ENCODE measurements at places on chromosomes 5 and 9.

DNA sequence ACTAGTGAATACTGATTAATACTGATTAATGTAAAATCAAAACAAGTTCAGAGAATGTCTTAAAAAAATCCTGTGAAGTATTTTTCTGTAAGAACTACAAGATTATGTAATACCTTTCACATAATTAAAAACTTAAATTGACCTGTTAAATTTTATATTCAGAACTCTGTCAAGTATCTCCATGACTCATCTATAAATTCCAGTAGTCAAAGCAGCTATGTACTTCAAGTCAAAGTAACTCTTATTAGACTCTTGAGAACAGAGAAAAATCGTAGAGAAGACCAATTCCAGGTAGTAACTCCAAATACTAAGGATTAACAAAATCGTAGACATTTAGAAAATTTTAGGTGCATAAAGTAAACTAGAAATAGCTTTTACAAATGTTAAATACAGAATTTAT is 77.1 kb downstream of the HOMER1 start:
- no peak for DNase-seq

- DNase-seq, result no peak
Measured at GRCh38 chr5:19910136-19910535, 77.9 kb downstream of the CDH18 start.

GRCh38 chr9:4581861-4582565 is 80.1 kb upstream of the PLPP6 start:
- DNase-seq, result no peak

DNA sequence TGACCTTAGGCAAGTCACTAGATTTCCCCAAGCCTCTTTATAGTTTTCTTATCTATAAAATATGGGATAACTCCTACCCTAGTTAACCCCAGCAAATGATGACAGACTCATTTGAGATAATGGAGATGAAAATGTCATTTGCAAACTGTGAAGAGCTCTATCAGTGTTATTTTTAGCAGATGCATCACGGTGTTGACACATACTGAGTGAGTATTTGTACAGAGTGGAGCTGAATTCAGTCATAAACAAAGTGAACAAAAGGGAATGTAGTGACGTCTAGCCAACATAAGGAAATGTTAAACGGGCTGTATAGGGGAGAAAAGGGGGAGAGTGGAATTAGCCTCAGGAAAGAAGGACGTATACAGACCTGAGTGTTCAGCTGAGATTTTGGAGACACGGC is 75.9 kb downstream of the NMUR2 start:
- DNase-seq, result no peak

- no peak for DNase-seq
Measured at GRCh38 chr9:117214416-117214815, 200.4 kb downstream of the ASTN2 start.

DNA sequence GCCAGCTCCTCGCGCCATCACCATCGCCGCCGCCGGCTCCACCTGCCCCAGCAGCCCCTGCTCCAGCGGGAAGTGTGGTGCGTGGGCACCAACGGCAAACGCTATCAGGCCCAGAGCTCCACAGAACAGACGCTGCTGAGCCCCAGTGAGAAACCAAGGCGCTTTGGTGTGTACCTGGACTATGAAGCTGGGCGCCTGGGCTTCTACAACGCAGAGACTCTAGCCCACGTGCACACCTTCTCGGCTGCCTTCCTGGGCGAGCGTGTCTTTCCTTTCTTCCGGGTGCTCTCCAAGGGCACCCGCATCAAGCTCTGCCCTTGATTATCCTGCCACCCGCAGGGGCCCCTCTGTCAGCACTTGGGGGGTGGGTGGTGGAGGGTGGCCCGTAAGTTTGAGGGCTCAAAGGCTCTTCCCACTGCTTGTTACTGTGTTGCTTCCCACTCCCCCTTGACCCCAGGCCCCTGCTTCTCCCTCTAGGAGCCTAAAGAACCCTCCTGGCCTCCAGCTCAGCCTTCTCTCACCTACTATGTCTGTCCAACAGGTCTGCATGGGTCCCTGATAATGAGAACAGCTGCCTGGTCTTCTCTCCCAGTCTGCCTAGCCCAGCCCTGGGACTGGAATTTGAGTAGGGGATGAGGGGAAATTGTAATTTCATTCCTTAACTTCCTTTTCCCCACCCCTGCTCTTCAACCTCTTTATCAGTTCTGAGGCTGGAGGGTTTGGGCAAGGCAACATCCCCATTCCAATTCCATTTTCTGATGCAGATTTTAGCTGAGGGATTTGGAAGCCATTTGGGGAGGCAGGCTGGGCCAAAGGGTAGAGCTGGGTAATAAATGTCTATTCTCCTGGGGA is 9.0 kb downstream of the RACK1 start:
- DNase-seq, result no peak

GRCh38 chr5:96714951-96715451 is 52.8 kb downstream of the CAST start:
- DNase-seq, result no peak

- DNase-seq, result no peak
Measured at GRCh38 chr5:76038212-76038611, 45.0 kb upstream of the SV2C start.

- no peak for DNase-seq
Measured at GRCh38 chr9:22307013-22307711, 139.5 kb upstream of the DMRTA1 start.

DNA sequence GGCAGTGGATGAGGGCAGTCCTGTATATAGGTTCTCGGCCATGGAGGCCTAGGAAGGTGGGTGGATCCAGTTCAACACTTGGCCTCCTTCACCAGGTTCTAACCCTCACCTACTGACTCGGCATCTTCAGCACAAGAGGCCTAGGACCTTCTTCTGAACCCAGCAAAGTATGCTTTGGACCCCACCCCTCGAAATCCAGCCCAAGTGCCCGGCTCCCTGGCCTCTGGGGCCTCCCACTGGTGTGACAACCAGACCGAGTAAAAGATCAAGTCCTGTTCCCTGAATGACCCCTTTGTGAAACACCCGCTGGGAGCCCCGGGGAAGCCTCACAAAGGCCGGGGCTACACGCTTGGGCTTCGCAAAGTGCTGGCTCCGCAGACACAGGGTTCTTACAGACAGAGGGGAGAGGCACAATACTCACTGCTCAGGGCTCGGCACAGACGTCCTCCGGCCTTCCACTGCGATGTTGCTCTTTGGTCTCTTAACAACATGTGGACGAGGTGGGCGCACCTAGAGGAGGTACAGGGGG is 47.0 kb downstream of the CRB2 start:
- DNase-seq, result no peak

DNA sequence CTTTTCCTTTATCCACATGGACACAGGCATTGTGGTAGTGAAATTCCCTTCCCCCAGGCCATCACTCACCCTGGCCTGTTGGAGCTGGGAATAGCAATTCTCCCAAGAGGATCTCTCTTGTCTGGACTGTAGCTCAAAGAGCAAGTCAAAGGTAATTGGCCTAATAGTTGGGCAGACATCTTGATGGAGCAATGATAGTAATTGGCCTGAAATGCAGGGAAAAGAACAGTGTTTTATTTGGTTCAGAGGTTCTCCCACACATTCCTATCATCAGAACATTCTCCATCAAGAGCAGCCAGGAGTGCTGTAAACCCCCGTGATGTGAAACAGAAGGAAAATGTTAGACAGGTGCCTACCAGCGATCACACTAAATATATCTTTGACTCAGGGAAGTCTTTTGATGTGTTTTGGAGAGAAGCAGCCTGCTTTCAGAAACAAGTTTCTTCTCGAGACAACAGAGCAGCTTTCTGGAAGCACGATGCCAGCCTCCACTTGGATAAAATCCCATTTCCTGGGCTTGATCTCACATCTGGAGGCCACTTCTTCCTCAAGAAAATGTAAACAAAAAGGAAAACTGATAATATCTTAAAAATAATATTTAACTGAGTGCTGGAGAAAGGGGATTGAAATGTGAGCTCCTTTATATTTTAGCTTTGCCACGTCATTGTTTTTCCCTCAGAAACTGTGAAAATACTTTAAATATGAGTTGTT is 198.1 kb upstream of the WWC1 start:
- DNase-seq, result no peak

- no peak for DNase-seq
Measured at GRCh38 chr5:140322751-140323731, 20.1 kb upstream of the PFDN1 start.

DNA sequence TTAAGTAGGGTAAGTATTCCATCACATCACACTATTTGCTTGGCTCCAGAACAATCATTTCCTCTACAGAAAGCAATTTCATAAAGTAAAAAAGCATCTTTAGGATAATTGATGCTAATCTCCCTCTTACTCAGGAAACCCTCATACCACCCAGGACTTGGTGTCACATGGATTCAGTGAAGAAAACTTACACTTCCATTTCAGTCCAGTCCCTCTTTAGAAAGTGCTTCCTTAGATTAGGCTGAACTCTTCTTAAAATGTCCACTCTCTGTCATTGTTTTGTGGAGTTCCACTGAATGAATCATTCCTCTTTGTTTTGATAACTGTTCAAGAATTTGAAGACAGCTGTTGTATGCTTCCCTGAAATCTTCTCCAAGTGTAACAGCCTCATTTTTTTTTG is 144.0 kb upstream of the ZNF462 start:
- DNase-seq, result no peak

- DNase-seq, result no peak
Measured at GRCh38 chr5:95861864-95862561, 39.5 kb upstream of the GLRX start.

GRCh38 chr9:116087751-116088194 is 65.8 kb upstream of the PAPPA start:
- no peak for DNase-seq

DNA sequence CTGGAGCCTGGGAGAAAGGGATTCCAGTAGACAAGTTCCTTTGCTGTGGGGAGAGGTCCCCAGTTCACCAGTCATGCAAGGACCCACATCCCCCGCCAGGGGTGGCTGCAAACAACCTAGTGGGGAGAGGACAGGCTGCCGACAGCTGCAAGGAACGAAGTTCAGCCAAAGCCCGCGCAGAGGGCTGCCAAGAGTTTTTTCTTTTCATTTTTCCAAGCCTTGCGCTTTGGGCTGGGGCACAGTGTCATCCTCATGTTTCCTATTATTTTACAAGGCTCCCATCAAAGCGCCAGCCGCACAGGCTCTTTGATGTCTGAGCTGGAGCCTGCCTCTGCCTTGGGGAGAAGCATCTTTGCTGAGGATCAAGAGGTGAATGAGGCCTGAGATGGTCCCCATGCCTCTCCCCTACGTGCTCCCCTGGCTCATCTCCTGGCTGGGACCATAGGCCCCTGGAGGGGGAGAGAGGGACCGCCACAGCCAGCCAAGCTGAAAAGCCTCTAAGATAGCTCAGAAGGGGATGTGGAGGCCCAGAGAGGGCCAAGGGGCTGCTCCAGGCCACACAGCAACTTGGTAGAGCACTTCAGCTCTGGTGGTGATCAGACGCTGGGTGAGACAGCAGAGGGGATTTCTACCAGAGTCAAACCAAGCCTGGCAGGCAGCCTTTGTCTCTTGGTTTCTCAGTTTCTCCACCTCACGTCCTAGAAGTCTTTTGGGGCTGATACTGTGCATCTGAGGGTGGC is 50.4 kb upstream of the SYNPO start:
- DNase-seq, result no peak

- DNase-seq, result no peak
Measured at GRCh38 chr9:1100945-1101344, 50.8 kb downstream of the DMRT2 start.

DNA sequence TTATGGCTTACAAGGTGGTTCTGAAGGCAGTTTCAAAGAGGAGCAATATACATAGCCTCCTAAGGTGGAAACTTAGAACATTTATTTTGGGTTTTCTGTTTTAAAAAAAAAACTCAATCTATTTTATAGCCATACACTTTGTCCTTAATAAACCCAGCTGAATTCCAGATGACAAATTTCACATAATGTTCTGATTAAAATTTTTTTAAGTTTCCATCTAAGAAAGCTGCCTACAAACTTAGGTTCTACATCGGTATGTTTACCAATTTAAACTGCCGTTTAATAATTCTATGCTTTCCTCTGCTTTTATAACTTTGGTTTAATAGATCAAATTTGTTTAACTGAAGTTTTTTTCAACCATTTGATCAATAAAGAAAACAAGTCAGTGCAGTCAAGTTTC is 12.5 kb downstream of the NR3C1 start:
- no peak for DNase-seq

DNA sequence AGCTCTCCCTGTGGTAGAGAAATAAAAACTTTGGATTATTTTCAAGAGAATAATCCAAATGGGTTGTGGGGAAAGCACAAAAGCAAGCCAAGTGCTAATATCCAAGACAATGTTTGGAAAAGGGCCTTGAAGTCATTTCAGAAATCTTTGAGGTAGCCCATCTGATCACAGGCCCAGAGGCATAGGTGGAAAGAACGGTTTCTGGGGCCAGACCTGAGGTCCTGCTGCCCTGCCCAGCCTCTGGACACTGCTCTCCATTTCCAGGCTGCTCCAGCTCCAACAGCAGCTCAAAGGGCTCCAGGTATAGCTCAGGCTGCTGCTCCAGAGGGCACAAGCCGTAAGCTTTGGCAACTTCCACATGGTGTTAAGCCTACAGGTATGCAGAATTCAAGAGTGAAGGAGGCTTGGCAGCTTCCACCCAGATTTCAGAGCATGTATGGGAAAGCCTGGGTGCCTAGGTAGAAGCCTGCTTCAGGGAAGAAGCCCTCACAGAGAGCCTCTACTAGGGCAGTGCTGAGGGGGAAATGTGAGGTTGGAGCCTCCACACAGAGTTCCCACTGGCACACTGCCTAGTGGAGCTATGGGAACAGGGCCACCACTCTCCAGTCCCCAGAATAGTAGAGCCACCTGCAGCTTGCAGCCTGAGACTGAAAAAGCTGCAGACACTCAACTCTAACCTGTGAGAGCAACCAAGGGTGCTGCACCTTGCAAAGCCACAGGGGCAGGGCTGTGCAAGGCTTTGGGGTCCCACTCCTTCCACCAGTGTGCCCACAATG is 133.1 kb downstream of the PIK3R1 start:
- no peak for DNase-seq

- no peak for DNase-seq
Measured at GRCh38 chr9:134056483-134057306, 11.1 kb downstream of the BRD3 start.

DNA sequence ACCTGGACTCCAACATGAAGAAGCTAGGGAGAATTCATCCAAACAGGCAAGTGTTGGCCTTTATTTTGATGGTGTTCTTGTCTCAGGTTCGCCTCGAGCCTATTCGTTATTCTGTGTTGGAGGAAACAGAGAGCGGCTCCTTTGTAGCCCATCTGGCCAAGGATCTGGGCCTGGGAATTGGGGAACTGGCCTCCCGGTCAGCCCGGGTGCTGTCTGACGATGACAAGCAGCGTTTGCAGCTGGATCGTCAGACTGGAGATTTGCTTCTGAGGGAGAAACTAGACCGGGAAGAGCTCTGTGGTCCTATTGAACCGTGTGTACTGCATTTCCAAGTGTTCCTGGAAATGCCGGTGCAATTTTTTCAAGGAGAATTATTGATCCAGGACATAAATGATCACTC is 367 bp downstream of the PCDHB4 start:
- no peak for DNase-seq

GRCh38 chr5:2634399-2635176 is 116.9 kb downstream of the IRX2 start:
- DNase-seq, result no peak

GRCh38 chr5:177183766-177184360 is 50.3 kb downstream of the NSD1 start:
- no peak for DNase-seq

GRCh38 chr9:98185611-98186171 is 6.7 kb downstream of the CORO2A start:
- DNase-seq, result no peak
